Activated T-cell treated with anti-CD3 and anti-CD28 coated beads for 24 hours (primary cell): ENCODE measurements at places on chromosomes 12 and 14.

- peak; percentile 25 for DNase-seq
Measured at GRCh38 chr14:92728759-92729364, 19.6 kb downstream of the LGMN start.

- no peak for DNase-seq
Measured at GRCh38 chr14:24100197-24100981, 6.3 kb downstream of the PCK2 start.

DNA sequence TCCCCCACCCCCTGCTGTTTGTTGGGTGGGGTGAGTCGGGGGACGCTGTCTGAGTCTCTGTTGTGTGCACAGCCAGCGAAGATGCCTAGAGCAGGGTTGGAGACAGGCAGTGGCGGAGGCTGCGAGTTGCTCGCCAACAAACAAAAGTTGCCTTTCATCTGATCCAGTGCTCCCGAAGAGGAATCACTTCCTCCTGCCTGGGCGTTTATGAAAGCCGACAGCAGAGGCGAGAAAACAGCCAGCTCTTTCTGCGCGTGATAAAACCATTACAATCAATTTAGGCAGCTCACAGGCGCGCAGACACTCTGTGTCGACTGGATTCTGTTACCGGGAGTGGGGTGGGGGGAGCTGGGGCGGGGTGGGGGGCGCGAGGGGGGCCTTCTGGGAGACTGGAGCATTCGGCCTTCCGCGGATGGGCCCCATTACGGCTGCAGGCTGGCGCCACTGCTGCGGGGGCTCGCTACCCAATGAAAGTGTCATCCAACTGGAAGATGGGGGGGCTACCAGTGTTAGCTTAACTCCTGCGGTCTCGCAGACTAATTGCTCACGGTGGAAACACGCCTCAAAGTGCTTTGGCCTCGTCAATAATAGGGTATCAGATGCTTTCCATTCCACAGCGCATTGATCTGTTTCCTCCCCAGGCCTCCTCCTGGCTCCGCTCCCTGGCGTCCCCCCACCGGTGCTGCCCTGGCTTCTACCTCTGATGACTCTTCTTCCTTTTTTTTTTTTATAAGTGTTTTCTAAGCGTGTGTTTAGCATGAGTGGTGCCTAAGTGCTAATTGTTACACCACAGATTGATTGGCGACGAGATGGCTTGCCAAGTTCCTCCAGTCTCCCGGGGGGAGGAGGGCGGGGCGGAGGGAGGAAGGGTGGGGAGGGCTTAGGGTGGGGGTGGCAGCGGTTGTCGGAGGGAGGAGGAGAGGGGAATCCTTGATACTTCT is 678.4 kb downstream of the MED13L start:
- no peak for DNase-seq

GRCh38 chr12:54975272-54975671 is 9.3 kb downstream of the TESPA1 start:
- no peak for DNase-seq

DNA sequence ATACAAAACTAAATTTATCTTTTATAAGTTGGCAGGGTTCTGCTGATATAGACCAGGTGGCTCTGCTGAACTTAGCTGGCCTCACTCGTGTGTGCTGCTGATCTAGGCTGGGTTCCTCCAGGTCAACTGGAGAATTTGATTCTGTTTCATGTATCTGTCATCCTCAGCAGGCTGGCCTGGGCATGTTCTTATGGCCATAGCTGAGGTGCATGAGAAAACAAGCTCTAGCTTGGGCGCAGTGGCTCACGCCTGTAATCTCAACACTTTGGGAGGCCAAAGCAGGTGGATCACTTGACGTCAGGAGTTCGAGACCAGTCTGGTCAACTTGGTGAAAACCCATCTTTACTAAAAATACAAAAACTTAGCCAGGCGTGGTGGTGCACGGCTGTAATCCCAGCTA is 24.3 kb upstream of the BCL2L14 start:
- DNase-seq: no peak

DNA sequence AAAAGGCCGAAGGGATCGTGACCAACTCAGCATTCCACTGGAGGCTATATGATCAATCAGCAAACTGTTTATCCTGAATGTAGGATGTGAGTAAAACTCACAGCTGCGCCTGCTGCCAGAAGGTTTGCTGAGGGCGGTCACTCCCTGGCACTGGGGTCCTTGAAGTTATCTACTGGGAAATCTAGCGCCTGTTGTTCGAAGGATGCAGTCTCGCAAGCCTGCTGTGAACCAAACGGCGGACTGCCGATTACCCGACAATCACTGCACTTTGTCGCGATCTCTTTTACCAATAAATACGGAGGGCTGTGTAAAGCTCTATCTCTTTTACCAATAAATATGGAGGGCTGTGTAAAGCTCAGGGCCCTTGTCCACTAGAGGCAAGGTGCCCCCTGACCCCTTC is 12.9 kb downstream of the DDX51 start:
- no peak for DNase-seq

- no peak for DNase-seq
Measured at GRCh38 chr12:3651585-3652424, 101.1 kb downstream of the CRACR2A start.

- no peak for DNase-seq
Measured at GRCh38 chr12:115617391-115617790, 660.1 kb downstream of the MED13L start.

GRCh38 chr12:106021516-106021915 is 117.2 kb downstream of the NUAK1 start:
- DNase-seq: no peak
